Cerebellar cortex (tissue), 1 donor: ENCODE measurements at places on chromosomes 5 and 9.
A peak's percentile ranks its signal among the peaks of the same experiment; 100 is the strongest.

DNA sequence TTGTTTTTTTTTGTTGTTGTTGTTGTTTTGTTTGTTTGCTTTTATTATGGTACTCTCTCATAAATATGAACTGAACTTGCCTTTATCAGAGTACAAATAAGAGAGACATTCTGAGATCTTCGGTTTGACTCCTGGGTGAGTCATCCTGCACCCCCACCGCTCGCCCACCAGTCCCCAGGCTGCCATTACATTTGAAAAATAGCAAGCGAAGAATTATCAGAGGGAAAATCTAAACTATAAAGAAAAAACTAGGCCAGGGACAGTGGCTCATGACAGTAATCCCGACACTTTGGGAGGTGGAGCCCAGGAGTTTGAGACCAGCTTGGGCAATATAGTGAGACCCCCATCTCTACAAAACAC lies 122.1 kb upstream of the MAP3K1 start:
- DNase-seq, result no peak

DNA sequence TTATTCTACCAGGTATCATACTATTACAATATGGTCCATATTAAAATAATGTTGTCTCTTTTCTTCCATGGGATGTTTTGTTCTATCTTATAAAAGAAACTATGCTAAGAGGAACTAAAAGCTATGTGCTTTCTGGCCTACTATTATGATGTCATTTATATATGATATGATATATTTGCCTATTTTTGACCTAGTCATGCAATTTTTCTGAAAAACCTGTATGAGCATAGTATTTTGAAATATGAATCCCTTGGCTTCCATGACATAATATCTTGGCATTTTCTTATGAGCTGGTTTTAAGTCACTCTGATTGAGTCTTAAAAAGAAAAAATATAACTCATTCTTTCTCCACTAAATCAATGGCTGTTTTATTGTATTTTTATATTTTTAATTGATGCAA lies 60.7 kb downstream of the MAN2A1 start:
- no peak for DNase-seq

DNA sequence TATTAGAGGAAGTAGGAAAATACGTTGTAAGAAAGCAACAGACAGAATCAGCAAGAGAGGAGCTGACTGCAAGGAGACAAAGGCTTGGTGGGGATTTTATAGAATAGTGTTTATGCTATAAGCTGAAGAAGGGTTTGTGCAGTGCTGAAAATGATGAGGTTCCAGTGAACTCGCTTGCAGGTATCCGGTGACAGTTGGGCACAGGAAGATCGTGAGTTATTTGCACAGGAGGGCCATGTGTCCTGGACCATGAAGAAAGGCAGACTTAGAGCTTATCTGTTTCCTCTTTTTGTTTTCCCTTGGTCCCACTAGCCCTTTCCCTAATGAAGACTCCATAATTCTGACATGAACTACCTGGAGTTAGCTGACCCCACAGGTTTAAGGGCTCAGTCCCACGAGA lies 61.4 kb downstream of the NXNL2 start:
- no peak for DNase-seq

DNA sequence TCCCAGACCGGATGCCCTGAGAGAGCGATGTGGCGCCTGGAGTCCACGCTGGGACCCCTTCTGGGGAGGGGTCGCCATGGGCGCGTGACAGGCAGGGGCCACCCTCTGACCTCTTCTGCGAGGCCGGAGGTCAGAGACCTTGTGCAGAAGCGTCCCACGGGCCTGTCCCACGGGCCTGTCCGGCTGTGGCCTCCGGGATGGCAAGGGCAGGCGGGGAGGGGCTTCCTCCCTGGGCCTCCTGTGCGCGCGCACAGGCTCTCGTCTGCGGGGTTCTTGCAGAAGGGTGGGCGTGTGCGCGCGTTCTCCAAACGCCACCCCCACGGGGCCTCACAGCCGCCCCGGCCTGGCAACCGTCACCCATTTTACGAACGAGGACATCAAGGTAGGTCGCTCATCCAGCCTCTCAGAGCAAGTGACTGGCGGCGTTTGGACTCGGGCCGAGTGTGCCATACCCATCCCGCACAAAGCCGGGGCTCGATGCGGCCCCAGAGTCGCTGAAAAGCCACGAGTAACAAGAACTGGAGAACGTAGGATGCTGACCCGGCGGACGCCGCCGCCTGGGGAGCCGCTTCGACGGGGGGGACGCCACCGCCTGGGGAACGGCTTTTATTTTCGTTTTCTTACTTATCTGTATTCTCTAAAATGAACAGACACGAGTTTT lies 897 bp downstream of the AHRR start:
- no peak for DNase-seq

DNA sequence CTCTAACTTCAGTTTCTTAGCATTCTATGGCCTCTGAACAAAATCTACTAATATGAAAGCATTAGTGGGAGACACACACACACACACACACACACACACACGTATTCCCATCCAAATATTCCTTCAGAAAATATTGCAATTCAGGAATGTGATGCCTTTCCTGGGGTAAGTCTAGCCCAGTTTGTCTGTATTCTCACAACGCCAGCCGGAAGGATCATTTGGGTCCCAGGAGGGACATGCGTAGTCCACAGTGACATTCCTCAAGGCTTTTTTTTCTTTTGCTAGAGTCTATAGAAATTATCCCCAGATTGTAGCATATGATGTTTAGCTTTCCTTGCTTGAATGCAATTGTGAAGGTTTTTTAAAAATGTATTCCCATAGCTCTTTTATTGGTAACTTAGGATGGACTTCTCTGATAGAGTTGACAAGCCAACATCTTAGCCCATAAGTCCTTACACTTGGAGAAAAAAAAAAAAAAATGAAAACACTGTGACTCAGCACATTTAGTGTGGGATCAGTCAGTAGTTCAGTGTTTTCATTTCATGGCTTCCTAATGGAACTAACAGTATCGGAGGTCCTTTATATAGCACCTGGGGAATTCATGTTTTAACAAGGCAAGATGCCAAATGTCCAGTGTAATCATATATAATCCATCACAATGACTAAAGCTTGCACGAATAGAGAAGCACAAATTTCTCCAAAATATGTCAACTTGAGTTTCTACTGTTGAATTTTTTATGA lies 316.5 kb downstream of the DIRAS2 start:
- no peak for DNase-seq

- peak; percentile 65 for DNase-seq
Measured at GRCh38 chr5:41509399-41510175, 814 bp downstream of the PLCXD3 start.

GRCh38 chr5:162217037-162217436 lies 149.5 kb downstream of the GABRG2 start:
- DNase-seq, result no peak

DNA sequence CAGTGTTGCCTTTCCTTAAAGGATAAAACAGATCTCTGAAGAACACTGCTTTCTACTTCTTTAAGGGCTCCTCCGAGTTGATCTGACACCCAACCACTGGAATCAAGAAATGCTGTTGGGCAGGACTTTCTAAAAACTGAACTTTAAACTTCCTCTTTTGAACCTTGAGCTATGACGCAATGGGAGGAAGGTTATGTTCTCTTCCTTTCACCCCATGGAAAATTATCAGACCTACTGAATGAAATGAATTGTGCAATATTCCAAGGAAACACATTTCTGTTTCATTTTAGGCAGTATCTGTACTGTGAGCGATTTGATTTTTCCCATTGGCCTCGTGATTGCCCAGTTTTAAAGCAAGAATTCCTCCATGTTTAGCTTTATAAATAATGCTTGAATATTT lies 206.0 kb upstream of the PRR16 start:
- no peak for DNase-seq

GRCh38 chr9:129405089-129405826 lies 215.6 kb downstream of the C9orf50 start:
- DNase-seq, result no peak

GRCh38 chr5:78776637-78777036 lies 128.1 kb upstream of the LHFPL2 start:
- DNase-seq, result no peak

GRCh38 chr5:44935262-44935661 lies 126.5 kb downstream of the MRPS30 start:
- DNase-seq, result no peak

DNA sequence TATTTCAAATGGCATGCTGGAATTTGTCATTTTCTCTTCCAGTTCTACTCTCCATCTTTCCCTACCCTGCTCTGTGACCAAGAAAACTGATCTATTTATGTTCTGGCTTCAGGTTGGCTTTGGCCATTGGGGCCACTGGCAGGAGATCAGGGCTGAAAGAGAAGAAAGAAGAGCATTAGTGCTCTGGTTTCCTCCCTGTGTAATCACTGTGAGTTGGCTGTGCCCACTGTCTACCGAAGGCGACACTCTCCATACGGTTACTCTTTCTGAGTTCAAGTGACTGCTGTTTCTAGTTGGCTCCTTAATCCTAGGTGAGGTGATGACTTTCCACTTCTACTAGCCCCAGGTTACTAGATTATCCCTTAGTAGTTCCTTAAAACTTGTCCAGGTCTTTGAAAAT lies 372.6 kb downstream of the PRELID2 start:
- DNase-seq, result no peak

GRCh38 chr5:119269061-119269944 lies 86.5 kb upstream of the TNFAIP8 start:
- peak; percentile 54 for DNase-seq

- DNase-seq, result no peak
Measured at GRCh38 chr5:126106029-126106428, 317.2 kb upstream of the GRAMD2B start.

- no peak for DNase-seq
Measured at GRCh38 chr9:111979561-111979960, 82.9 kb downstream of the UGCG start.

GRCh38 chr5:78420548-78420947 lies 60.1 kb downstream of the SCAMP1 start:
- no peak for DNase-seq

- no peak for DNase-seq
Measured at GRCh38 chr9:2967766-2968165, 123.9 kb upstream of the PUM3 start.

- no peak for DNase-seq
Measured at GRCh38 chr9:69272212-69272611, 52.8 kb upstream of the ENTREP1 start.

- DNase-seq, result no peak
Measured at GRCh38 chr5:163535290-163535689, 29.9 kb downstream of the MAT2B start.

GRCh38 chr5:180171568-180172094 lies 37.4 kb downstream of the RASGEF1C start:
- DNase-seq, result no peak

- DNase-seq, result no peak
Measured at GRCh38 chr9:21833090-21833801, 30.8 kb downstream of the MTAP start.

DNA sequence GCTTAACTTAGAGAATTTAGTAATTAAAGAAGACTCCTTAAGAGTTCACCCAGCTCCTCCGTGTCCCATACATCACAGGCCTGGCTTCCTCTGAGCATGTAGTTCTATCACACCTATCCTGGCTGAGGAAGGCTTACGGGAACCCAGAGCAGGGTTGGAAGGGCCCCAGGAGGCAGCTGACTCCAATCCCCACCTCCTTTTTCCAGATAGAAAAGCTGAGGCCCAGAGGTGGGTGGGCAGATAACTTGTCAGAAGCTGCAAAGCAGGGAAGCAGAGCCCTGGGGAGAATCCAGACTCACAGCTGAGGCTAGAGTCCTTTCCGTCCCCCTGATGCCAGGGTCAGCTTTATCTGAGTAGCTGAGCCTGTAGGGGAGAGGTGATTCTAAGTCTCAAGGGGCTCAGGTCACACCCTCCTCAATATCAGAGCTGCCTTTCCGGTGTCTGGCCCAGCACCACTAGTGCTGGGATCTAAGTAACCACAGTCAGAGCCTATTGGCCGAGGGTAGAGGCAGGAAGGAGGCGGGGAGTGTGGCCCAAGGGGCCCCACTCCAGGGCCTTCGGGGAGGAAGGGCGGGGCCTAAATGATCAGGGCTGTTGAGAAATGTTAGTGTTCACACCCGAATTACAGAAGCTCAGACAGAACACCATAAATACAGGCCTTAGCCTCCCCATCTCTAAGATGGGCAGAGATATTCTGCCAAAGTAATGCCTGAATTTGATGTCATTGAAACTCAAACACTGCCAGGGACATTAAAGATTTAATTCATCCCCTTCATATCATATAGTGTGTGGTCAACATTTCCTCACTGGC lies 9.9 kb downstream of the CCDC69 start:
- peak; percentile 11 for DNase-seq

GRCh38 chr5:67211926-67212325 lies 15.3 kb upstream of the CD180 start:
- no peak for DNase-seq

DNA sequence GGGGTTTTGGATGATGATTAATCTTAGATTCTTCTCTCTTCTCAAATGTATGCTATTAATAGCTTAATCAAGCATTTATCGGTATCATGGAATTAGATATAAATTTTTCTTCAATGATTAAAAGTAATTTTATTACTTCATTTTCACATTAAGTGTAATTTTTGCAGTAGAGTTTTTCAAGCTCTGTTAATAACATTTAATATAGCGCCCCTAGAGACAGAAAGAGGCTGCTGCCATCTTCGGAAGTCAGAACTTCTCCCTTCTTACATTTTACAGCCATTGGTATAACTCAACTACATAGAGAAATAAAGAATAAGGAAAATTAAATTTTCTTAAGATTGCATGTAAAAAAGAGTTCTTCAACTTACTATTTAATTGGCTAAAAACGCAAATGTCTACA lies 540.3 kb downstream of the GABRG2 start:
- DNase-seq, result no peak

- no peak for DNase-seq
Measured at GRCh38 chr9:84294241-84294950, 46.2 kb downstream of the SLC28A3 start.

GRCh38 chr9:19127871-19128500 lies 694 bp upstream of the PLIN2 start:
- no peak for DNase-seq

- DNase-seq, result no peak
Measured at GRCh38 chr5:154740483-154740882, 14.7 kb upstream of the LARP1 start.

DNA sequence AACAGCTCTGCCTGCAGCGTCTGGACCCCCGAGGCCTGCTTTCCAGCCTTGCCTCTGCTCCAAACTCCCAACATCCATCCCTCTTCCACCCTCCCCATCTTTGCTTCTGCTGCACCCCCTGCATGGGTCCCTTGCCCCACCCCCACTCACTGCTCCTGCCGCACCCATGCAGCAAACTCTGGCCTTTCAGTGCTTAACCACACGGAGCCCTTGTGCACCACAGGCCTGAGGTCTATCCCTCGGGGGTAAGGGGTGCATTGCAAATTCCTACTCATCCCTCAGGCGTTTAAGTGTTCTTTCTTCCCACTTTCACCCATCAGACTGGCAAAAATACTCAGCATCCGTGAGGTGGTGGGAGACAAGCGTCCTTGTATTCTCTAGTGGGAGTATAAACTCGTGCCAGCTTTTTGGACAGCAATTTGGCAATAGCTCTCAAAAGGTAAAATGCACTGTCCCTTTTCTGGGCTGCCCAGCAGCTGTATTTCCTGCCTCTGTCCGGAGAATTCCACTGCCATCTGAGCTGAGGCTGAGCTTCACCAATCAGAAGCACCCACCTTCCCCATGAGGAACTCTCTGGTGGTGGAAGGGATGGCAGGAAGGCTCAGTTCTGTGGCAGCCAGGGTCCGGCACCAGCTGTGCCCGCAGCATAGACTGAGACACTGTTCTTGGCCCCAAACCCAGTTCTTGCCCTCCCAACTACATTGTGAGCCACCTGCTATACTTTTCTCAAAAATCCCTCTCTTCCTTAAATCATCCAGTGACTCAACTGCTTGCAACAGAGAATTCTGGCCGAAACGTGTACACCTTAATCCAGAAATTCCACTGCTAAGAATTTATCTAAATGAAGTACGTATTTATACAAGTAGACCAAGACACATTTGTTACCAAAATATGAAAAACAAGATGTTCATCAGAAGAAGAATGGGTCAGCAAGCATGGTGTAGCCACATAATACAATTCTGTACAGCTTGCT lies 15.0 kb downstream of the PSMB7 start:
- DNase-seq, result no peak
